ENCODE measurements at places on chromosomes 13 and 19.

GRCh38 chr13:85610024-85610423 is 189.2 kb downstream of the SLITRK6 start:
- DNase-seq = no peak

DNA sequence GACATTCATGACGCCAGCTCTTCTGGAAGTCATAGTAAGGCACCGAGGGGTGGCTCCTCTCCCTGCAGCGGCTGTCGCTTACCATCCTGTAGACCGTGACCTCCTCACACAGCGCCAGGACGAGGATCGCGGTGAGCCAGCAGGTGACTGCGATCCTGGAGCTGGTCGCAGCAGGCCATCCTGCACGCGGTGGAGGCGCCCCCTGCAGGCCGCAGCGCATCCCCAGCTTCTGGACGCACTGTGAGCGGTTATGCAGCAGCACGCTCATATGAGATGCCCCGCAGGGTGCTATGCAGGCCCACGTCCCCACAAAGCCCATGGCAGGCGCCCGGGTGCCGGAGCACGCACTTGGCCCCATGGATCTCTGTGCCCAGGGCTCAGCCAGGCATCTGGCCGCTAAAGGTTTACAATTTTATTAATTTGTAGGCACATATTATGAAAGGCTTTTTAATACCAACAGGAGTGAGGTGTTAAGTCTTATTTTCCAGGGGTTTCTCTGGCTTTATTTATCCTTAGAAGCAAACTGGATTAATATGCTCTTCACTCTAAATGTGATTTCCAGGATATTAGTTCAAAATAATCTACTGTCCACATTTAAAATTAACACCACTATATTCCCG is 35.6 kb upstream of the PSPC1 start:
- DNase-seq = no peak

DNA sequence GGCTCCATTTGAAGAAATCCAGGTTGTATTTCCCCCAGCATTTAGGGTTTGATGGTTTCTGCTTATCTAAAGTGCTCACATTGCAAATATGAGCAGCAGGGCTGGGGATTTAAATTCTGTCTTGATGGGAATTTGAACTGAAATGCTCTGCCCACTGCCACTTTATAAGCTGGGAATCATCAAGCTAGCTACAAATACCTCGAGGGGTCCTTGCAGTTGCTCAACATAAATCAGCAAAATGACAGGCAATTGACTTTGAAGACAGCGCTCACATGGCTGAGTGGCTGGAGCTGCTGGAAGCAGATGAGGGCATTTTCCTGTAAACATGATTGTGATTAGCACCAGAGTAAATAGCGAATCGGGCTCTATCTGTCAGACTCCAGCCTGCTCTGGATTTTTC is 39.4 kb upstream of the MEDAG start:
- no peak for DNase-seq

DNA sequence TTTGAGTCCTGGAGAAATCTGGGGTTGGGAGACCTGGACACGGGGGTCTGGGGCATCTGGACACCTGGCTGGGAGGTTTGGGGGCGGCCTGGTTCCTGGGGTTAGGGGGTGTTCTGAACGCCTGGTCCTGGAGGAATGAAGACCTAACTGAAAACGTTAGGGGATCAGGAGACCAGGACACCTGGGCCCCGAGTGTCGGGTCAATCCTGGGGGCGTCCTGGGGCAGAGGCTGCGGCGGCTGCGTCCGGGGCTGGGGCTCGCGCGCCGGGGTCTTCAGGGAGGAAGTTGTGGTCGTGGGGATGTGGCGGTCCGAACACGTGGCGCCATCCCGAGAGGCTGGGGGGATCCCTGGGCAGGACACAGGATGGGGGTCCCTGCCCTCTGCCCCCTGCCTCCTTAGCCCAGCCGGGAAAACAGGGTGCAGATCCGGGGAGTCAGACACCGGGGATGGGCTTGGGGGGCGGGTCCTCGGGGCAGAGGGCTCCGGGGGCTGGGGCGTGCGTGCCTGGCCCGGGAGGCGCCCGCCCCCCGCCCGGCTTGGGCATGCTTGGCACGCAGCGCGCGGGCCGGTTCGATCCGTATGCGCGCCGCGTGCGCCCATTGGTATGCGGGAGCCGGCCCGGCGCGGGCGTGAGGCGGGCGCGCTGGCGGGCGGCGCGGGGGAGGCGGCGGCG is 632 bp downstream of the NPAS1 start:
- DNase-seq = peak; percentile 43

GRCh38 chr13:102710261-102710679 is 15.4 kb upstream of the METTL21C start:
- DNase-seq = no peak

GRCh38 chr13:103625194-103625593 is 559.0 kb upstream of the SLC10A2 start:
- DNase-seq = no peak

DNA sequence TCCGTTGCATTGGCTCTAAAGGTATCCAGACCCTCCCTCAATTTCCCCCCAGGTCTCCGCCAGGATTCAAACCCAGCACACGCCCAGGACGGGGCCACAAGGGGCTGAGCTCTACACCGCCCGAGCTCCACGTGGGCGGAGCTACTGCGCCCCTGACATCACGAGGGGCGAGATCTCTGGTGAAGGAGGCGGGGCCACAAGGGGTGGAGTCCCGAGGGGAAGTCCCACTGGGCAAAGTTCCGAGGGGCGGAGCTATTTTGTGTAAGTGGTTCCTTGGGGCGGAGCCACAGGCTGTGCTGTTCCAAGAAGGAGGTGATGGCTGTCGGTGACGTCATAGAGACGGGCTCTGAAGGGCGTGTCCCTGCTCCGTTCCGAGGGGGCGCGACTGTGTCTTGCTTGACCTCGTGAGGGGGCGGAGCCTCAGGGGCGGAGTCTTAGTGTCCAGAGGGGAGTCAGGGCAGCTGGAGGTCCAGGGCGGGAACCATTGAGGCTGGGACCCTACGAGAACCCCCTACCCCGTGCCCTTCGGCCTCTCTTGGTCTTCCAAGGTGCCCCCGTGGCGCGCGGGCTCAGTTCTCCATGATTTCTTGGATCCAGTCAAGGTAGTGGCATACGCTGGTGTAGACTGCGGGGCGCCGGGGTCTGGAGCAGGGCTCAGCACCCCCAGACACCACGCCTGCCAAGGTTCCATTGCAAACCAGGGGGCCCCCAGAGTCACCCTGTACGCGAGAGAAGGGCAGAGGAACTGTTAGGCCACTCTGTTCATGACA is 1.3 kb upstream of the KLK8 start:
- DNase-seq = peak; percentile 88

GRCh38 chr13:52005841-52006522 is 5.3 kb downstream of the ATP7B start:
- DNase-seq = no peak

DNA sequence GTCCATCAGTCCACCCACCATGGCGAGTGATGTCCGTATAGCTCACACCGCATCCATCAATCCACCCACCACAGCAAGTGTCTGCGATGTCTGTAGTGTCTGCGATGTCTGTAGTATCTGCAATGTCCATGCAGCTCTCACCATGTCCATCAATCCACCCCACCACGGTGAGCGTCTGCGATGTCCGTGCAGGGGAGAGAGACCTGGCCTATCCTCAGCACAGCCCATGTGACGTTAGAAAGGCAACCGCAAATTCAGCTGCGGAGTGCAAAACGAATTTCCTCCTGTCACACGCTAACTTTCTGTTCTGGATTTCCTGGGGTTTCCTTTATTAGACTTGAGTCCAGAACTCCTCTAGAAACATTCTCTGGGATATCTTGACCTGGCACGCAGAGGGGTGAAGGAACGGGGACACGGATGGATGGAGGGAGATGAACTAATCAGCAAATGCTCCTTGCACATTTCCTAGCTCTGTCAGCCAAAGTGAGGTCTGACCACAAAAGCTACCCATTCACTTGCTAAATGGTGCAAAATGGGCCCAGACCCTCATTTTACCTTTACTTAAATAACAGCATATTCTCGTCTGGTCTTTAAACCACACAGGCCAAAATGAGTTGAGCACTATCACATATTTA is 18.3 kb downstream of the RASA3 start:
- DNase-seq = peak; percentile 19

- DNase-seq = no peak
These were observed 4.7 kb upstream of the POMP start for GRCh38 chr13:28654276-28654675.

DNA sequence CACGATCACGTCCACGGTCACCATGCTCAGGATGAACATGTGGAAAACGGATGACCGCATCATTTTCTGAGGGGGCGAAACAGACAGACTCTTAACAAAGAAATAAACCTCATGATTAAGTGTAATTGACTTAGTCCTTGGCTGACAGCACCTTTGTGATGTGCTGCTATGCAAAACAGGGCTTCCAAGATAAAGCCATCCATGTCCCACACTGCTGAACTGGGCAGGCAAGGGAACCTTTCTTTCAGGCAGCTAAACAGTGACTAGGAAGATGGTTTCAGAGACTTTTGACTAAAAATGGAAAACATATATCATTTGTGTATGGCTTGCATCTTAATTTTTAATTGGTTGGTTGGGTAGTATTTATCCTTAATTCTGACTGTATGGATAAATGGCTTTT is 157.8 kb downstream of the NALCN start:
- DNase-seq = no peak

- no peak for DNase-seq
These were observed 8.7 kb upstream of the PLAUR start for GRCh38 chr19:43678512-43679261.

DNA sequence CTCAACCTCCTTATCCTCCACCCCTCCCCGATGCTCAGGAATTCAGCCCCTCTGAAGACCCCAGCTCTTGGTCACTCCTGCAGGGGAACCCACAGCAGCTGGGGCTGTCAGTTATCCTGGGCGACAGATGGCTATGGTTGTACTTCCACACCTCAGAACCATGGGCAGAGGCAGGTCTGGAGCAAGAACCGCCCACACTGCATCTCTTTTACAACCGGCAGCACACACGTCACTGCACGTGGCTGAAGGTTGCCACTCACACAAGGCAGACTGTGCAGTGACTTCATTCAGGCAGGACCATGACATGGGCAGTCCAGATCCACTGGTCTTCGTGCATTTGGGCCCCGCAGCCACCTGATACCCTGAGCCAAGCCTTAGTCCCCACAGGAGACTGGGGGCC is 21.5 kb upstream of the SDHAF1 start:
- DNase-seq = no peak

DNA sequence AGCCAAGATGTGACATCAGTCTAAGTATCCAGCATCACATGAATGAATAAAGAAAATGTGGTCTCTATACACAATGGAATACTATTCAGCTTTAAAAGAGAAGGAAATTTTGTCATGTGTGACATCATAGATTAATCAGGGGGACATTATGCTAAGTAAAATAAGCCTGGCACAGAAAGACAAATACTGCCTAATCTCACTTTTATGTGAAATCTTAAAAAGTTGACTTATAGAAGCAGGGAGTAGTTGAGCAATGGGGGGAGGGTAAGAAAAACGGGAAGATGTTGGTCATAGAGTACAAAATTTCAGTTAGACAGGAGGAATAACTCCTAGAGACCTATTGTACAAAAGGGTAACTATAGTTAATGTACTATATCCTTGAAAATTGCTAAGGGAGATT is 10.4 kb upstream of the LCP1 start:
- no peak for DNase-seq

GRCh38 chr13:88857256-88857655 is 1186.1 kb downstream of the SLITRK5 start:
- no peak for DNase-seq

DNA sequence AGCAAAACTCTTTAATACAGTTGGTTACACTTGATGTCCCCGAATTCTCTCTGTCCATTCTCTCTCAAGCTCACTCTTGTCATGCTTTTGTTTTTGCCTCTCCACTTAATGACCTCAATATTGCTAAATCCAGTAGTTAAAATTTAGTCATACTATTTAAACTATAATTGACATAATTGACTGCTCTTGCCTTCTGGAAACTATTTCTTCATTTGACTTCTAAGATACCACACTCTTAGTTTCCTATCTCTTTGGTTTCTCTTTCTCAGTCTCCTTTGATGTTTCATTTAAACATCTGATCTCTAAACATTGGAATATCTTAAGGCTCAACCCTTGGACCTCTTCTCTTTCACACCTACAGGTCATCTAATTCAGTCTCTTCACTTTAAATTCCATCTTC is 211.3 kb downstream of the COG6 start:
- DNase-seq = no peak

GRCh38 chr19:19101540-19101939 is 36.7 kb downstream of the TMEM161A start:
- DNase-seq = no peak

DNA sequence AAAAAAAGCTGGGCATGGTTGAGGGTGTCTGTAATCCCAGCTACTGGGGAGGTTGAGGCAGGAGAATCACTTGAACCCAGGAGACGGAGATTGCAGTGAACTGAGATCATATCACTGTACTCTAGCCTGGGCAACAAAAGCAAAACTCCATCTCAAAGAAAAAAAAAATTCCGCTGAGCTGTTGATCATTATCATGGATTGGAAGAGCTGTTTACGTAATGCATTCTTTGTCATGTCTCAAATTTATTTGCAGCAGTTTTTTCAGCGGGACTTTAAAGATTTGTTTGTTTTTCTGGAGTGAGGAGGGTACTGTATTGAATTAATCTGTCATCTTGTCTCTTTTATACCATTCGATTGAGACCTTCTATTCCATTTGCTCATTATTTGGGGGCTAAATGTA is 4.3 kb downstream of the NLRP5 start:
- no peak for DNase-seq

DNA sequence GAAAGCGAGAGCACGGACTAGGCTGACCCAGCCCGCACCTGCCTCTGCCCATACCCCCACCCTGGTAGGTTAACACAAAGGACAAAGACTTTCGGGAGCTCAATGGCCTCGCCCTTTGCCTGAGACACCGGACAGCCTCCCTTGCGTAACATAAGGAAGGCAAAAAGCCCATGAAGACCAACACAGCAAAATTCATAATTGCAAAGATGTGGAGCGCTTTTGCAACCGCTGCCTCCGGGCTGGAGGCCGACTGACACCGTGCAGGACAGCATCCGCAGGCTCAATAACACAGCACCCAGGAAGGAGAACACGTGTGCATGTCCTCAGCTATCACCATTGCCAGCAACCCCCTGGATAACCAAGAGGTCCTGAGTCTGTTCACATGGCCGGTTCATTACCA is 15.4 kb downstream of the LILRA1 start:
- no peak for DNase-seq

Measured in RWPE2 (cell line).